PC-3 (cell line): ENCODE measurements at places on chromosomes 12 and 14.

DNA sequence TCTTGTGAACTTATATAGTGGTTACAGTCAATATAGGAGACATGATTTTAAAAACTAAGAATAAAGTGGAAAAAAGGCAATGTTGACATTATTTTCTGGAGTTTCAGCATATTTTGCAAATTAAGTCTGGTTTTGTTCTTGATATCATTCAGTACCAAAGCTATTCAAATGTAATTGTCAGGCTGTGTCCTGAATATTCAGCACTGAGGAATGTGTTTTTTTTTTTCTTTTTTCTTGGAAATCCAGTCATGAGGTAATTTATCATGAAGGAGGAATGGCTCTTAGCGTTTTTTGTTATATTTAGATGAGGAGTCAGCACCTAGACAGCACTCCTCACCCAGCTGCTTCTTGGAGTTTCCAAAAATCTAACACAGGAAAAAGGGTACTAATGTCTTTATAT lies 225.5 kb downstream of the CCDC91 start:
- no peak overlapping the region for H3K4me3 ChIP-seq
- H3K36me3 ChIP-seq = no peaks in the 10 kb centered on the region

DNA sequence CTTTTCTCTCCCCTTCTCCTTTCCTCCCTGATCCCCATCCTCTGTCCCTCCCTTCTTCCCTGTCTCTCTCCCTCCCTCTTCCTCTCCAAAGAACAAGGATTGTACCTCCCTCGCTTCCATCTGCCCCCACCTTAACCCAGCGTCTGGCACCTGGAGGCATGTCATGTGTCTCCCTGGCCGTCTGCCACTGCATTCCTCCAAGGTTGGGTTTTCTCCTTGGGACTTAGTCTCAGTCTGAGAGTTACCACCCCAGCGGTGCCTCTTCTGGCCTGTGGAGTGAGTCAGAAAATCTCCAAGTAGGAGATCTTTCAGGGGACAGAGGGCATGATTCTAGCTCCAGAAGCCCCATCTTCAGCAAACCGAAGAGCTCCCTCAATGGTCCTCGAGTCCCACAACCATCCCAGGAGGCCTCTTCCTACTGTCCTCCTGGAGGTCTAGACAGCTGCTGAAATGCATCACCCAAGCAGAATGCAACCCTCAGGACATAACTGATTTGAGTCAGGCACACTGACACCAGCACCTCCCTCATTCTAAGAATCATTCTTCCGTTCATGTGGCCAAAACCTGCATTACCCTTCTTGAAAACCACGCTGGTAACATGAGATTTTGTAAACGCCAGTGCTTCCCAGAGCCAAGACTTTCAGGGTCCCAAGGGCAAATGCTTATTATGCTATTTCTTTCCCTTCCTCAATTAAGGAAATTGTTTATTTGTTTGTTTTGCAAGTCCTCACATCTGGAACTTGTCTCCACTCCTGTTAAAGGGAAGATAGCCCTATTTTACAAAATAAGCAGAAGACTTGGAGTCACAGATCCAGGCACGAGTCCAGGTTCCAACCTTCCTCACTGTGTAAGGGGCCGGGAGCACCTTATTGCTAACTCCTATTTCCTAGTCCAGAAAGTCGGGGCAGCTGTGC lies 463.2 kb downstream of the BCL11B start:
- no peak overlapping the region for H3K27ac ChIP-seq
- no peak overlapping the region for H3K4me3 ChIP-seq

DNA sequence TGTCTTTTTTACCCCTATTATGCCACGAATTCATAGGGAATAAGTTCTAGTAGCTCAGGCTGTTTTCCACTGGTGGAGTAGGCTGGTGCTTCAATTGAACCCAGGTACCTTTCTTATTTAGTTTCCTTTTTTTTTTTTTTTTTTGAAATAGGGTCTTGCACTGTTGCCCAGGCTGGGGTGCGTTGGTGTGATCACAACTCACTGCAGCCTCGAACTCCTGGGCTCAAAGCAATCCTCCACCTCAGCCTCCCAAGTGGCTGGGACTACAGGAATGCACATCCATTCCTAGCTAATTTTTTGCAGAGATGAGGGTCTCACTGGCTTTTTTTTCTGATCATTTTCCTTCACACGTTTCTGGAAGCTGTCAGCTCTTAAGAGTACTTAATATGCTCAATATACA lies 2.7 kb downstream of the CREBL2 start:
- no peak overlapping the region for H3K4me3 ChIP-seq
- no peak for DNase-seq
- H3K27ac ChIP-seq = no peak overlapping the region
- no peaks in the 10 kb centered on the region for H3K27me3 ChIP-seq
- peaks cover 14% of the 10 kb centered on the region for H3K4me1 ChIP-seq

GRCh38 chr14:86072116-86072894 lies 542.4 kb downstream of the FLRT2 start:
- no peaks in the 10 kb centered on the region for H3K27me3 ChIP-seq
- H3K4me3 ChIP-seq = no peak overlapping the region
- H3K4me1 ChIP-seq = no peaks in the 10 kb centered on the region
- no peak overlapping the region for H3K27ac ChIP-seq

DNA sequence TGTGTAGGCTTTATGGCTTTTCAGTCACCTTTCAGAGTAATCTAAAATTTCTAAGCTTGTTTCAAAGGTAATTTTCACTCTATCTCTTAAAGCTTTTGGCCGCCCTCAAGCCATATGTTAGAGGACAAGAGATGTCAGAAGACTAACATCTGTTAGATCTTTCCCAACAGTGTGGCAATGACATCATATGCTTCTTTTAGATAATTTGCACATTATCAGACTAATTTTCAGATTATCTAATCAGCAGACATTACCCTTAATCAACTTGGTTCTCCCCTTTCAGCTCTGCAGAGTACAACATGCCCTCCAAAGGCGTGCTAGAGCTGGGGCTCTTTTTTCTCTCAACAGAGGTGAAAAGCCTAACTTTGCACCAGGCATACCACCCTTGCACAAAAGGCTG lies 207.1 kb downstream of the DPF3 start:
- H3K4me1 ChIP-seq = no peaks in the 10 kb centered on the region; the same call in 1 of the 2 replicates
- H3K27me3 ChIP-seq = no peaks in the 10 kb centered on the region
- no peak overlapping the region for H3K27ac ChIP-seq
- no peak for DNase-seq
- H3K36me3 ChIP-seq = peaks cover 18% of the 10 kb centered on the region; the same call in 1 of the 2 replicates
- H3K4me3 ChIP-seq = no peak overlapping the region

GRCh38 chr12:52091061-52091460 lies 11.6 kb downstream of the SMIM41 start:
- no peak for DNase-seq
- no peak overlapping the region for H3K4me3 ChIP-seq
- no peak overlapping the region for H3K27ac ChIP-seq
- H3K4me1 ChIP-seq = no peaks in the 10 kb centered on the region
- no peaks in the 10 kb centered on the region for H3K36me3 ChIP-seq
- no peaks in the 10 kb centered on the region for H3K27me3 ChIP-seq

- H3K4me1 ChIP-seq = peaks cover 10% of the 10 kb centered on the region; the same call in 1 of the 2 replicates
- no peak for DNase-seq
- no peak overlapping the region for H3K4me3 ChIP-seq
- H3K27ac ChIP-seq = no peak overlapping the region
These were observed 4.0 kb downstream of the LRP1-AS start for GRCh38 chr12:57143454-57143853.

DNA sequence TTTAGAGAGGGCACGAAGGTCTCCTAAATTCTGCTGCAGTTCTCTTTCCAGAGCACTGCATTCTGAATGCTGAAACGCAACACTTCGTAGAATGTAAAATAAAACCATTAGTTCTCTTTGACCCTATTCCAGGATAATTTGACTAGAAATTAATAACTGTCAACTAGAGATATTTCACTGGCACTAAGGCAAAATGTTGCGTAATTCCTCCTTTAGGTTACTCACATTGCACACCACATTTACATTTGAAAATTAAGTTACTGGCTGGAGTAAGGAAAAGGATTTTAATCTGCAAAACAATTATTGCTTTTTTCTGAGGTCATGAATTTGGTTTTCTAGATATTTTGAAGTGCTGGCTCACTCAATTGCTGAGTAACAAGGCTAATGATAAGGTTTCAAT lies 58.0 kb upstream of the TRHDE start:
- no peak overlapping the region for H3K4me3 ChIP-seq
- H3K4me1 ChIP-seq = no peaks in the 10 kb centered on the region
- no peak for DNase-seq
- H3K27ac ChIP-seq = no peak overlapping the region
- H3K36me3 ChIP-seq = no peaks in the 10 kb centered on the region

- H3K4me3 ChIP-seq = no peak overlapping the region
- H3K4me1 ChIP-seq = peaks cover 23% of the 10 kb centered on the region
- no peak for DNase-seq
- no peaks in the 10 kb centered on the region for H3K27me3 ChIP-seq
These were observed 12.5 kb downstream of the PLEKHG6 start for GRCh38 chr12:6322969-6323339.

DNA sequence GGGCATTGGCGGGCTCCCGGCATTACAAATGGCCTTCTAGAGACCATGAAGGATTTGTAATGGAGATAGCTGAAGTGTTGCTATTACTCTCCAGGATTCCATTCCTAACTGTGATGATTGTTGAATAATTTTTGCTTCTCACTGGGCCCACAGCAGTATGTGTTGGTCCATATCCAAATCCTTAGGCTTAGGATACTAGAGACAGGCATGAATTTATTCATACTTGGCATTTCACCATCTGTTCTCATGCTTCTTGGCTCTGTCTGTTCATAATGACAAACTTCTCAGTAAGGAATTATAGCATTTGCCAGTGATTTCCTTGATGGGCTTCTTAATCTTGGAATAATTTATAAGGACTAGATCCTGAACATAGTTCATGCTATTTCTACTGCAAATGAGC lies 832.9 kb downstream of the C12orf50 start:
- H3K36me3 ChIP-seq = no peaks in the 10 kb centered on the region
- no peak overlapping the region for H3K4me3 ChIP-seq
- H3K27ac ChIP-seq = no peak overlapping the region
- no peak for DNase-seq
- no peaks in the 10 kb centered on the region for H3K4me1 ChIP-seq
- no peaks in the 10 kb centered on the region for H3K27me3 ChIP-seq

DNA sequence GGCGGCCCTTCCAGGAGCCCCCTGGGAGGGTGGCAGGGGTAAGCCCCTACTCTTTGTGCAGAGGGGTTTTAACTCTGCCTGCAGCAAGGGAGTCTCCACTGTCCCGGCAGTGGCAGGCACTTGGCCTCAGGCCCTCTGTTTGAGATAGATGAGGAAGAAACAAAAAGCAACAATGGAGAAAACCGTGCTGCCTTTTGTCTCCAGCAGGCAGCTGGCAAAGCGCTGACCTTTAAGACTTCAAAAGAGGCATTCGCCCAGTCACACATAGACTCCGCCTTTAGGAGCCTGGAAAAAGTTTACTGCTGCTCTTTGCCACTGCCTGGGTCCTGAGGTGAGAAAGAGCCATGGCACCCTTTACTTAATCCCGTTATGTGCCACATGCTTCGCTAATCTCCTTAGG lies 158.2 kb upstream of the NTF3 start:
- no peak for DNase-seq
- no peaks in the 10 kb centered on the region for H3K27me3 ChIP-seq
- no peak overlapping the region for H3K4me3 ChIP-seq

DNA sequence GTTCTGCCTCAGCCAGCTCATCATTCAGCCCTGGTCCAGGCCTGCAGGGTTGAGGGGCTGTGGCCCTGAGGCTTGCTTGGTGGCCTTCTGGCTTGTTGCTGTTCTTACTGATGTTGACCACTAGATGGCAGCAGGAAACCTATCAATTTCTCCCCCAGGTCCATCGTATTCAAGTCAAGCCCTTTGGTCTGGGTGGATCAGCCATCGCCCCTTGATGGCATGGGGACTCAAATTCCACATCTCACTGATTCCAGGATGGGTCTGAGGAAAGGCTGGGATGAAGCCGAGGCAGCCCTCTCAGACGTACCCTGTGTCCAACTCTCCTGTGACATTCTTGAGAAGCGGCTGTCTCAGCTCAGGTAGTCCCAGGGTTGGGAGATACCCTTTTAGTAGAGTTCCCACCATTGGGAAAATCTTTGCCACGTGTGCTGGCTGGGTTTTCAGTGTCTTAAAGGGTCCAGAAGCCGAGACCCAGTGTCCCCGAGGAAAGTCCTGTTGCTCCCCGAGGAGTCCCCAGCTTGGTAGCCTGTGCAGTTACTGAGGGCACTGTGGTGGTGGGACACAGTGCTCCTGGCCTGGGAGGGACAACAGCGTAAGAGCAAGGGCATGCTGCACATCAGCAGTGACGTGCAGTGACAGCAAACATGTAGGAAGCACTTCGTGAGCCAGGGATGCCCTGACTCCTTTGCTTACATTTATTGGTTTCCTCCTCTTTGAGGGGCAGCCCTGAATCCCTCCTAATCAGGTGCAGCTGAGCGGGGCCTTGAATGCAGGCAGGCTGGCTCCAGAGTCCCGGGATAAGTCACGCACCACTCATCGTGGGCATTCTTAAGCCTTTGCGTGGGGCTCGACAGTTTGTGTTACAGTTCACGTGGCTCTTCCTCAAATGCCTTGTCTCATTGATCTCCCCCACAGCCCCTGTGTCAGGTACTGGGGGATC lies 58.6 kb downstream of the TSPAN9 start:
- H3K4me3 ChIP-seq = no peak overlapping the region
- no peaks in the 10 kb centered on the region for H3K36me3 ChIP-seq
- H3K4me1 ChIP-seq = no peaks in the 10 kb centered on the region
- no peaks in the 10 kb centered on the region for H3K27me3 ChIP-seq
- H3K27ac ChIP-seq = no peak overlapping the region

- H3K36me3 ChIP-seq = no peaks in the 10 kb centered on the region
- H3K4me3 ChIP-seq = no peak overlapping the region
- no peak overlapping the region for H3K27ac ChIP-seq
- DNase-seq = no peak
These were observed 53.7 kb downstream of the GCH1 start for GRCh38 chr14:54848910-54849309.

DNA sequence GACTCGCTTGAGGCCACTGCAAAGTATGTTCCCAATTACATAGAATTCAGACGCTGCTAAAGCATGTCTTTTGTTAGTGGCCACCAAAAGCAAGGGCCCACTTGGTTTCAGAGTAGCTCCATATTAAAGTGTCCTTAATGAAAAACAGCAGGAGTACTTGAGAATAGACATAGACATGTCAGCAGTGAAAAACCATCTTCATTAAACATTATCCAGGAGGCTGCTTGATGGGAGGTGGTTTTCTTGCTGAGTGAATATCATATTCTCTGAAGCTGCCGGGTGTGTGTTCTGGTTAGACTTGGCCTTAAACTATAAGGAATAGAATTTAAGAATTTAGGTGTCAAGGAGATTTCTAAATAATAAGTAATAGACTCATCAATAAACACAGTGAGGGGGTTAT lies 79.5 kb upstream of the CCDC198 start:
- H3K4me3 ChIP-seq = no peak overlapping the region
- no peak overlapping the region for H3K27ac ChIP-seq
- H3K36me3 ChIP-seq = no peaks in the 10 kb centered on the region
- H3K27me3 ChIP-seq = peaks cover 74% of the 10 kb centered on the region
